Thyroid gland (tissue), 4 donors: ENCODE measurements at places on chromosomes 11 and 22. TPM values are rescaled to one million over a fixed set of nuclear protein-coding genes. Genes with fewer than 3 reads are reported as not detected.

- H3K4me3 ChIP-seq: no peak overlapping the region
- no peaks in the 10 kb centered on the region for H3K27me3 ChIP-seq
- no peaks in the 10 kb centered on the region for H3K4me1 ChIP-seq
- no peaks in the 10 kb centered on the region for H3K36me3 ChIP-seq
- no peak overlapping the region for H3K27ac ChIP-seq
Observed at GRCh38 chr11:86120807-86121206, 51.9 kb upstream of the PICALM start.

DNA sequence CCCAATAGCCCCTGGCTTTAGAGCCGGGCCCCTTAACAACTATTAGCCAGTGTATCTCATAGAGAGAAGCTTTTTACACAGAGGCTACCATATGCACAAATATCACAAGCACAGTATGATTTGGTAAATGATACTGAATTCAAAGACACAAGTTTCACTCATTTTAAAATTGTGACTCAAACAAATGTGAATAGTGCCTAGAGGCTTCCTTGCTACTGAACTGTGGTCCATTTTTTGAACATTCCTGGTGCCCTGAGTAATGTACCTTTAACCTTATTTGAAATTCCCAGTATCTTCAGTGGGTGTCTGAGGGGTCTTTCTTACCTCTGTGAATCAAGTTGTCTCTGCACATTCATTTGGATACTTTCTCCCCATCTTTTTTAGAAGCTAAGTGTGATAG, 156.2 kb downstream of the MAML2 start:
- DNase-seq: no peak
- no peak overlapping the region for H3K4me3 ChIP-seq
- no peaks in the 10 kb centered on the region for H3K36me3 ChIP-seq
- no peaks in the 10 kb centered on the region for H3K27me3 ChIP-seq
- no peak overlapping the region for H3K27ac ChIP-seq

DNA sequence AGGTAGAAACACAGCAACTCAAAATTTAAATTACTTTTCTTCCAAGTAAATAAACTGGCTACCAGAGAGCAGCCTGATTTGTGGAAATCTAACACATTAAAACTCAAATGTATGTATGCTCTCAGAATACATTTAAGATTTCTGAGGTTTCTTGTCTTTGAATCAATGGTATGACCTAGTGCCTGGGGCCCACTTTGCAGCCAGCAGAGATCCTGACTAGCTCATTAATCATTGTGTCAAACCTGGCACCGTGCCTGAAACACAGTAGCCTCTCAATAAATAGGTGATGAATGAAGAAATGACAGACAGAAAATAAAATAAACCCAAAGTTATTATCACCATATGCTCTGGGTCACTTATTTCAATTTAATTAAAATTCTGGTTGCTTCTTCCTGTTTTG, 176.2 kb upstream of the FAT3 start:
- H3K4me1 ChIP-seq: no peaks in the 10 kb centered on the region
- no peak overlapping the region for H3K4me3 ChIP-seq
- H3K27ac ChIP-seq: no peak overlapping the region
- no peaks in the 10 kb centered on the region for H3K36me3 ChIP-seq
- no peaks in the 10 kb centered on the region for H3K27me3 ChIP-seq
- no peak for DNase-seq

- H3K27ac ChIP-seq: no peak overlapping the region
- H3K4me1 ChIP-seq: no peaks in the 10 kb centered on the region
- H3K36me3 ChIP-seq: no peaks in the 10 kb centered on the region
- no peak overlapping the region for H3K4me3 ChIP-seq
Observed at GRCh38 chr11:34869425-34869824, 46.8 kb downstream of the APIP start.

- peaks cover 68% of the 10 kb centered on the region for H3K4me1 ChIP-seq
- no peaks in the 10 kb centered on the region for H3K36me3 ChIP-seq
- DNase-seq: no peak
- no peak overlapping the region for H3K4me3 ChIP-seq
Observed at GRCh38 chr22:30324014-30324730, 2.6 kb downstream of the TBC1D10A start.

GRCh38 chr11:47943721-47944586, 36.4 kb upstream of the PTPRJ start:
- H3K27me3 ChIP-seq: no peaks in the 10 kb centered on the region
- H3K4me1 ChIP-seq: peaks cover 36% of the 10 kb centered on the region
- no peak overlapping the region for H3K4me3 ChIP-seq
- peak; percentile 35 for DNase-seq

- no peak overlapping the region for H3K4me3 ChIP-seq
- H3K27me3 ChIP-seq: no peaks in the 10 kb centered on the region
- no peaks in the 10 kb centered on the region for H3K36me3 ChIP-seq
- no peak for DNase-seq
- H3K27ac ChIP-seq: no peak overlapping the region
Observed at GRCh38 chr11:104462341-104462740, 298.4 kb upstream of the PDGFD start.

GRCh38 chr11:68974421-68975194, 6.2 kb downstream of the MRGPRD start:
- H3K27ac ChIP-seq: no peak overlapping the region
- H3K4me1 ChIP-seq: no peaks in the 10 kb centered on the region
- no peaks in the 10 kb centered on the region for H3K36me3 ChIP-seq
- H3K27me3 ChIP-seq: no peaks in the 10 kb centered on the region
- no peak overlapping the region for H3K4me3 ChIP-seq
- DNase-seq: no peak

DNA sequence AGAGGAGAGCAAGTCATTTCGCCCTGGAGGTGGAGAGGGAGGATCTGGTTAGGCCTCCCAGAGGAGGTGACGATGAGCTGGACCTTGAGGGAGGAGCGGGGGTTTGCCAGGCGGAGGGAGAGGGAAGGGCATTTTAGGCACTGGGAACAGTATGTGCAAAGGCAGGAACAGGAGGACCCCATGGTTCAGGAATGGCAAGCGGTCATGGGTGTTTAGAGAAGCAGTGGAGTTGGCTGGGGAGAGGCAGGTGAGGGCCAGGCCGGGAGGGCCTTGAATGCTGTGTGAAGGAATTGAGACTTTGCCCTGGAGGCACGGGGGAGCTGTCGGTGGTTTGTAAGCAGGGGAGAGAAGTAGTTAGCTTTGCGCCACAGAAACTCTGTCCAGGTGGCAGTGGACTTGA, 10.3 kb downstream of the PRDM11 start:
- H3K27ac ChIP-seq: no peak overlapping the region
- H3K36me3 ChIP-seq: no peaks in the 10 kb centered on the region
- H3K27me3 ChIP-seq: no peaks in the 10 kb centered on the region
- no peak overlapping the region for H3K4me3 ChIP-seq
- no peak for DNase-seq
- peaks cover 53% of the 10 kb centered on the region for H3K4me1 ChIP-seq

- no peaks in the 10 kb centered on the region for H3K36me3 ChIP-seq
- no peak overlapping the region for H3K27ac ChIP-seq
- no peak overlapping the region for H3K4me3 ChIP-seq
- no peaks in the 10 kb centered on the region for H3K27me3 ChIP-seq
Observed at GRCh38 chr11:64140082-64140481, 25.8 kb downstream of the MACROD1 start.

- no peak overlapping the region for H3K4me3 ChIP-seq
- no peaks in the 10 kb centered on the region for H3K27me3 ChIP-seq
- peaks cover 57% of the 10 kb centered on the region for H3K36me3 ChIP-seq
- no peak overlapping the region for H3K27ac ChIP-seq
- no peak for DNase-seq
Observed at GRCh38 chr22:19463491-19464469, 15.2 kb downstream of the UFD1 start.

DNA sequence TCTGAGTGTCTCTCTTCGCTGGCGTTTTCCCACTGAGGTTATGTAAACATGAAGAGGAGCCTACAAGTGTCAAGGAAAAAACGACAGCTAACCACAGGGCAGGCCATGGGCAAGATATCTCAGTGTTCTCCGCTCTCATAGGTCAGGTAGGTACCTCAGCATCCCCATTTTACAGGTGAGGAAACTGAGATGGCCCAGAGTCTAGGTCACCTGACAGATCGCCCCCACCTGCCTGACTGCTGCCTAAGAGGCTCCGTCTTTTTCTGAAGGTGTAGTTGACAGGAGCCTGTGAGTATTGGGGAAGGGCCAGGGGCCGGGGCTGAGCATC, 847 bp upstream of the NDUFA6 start:
- DNase-seq: no peak
- no peak overlapping the region for H3K4me3 ChIP-seq

DNA sequence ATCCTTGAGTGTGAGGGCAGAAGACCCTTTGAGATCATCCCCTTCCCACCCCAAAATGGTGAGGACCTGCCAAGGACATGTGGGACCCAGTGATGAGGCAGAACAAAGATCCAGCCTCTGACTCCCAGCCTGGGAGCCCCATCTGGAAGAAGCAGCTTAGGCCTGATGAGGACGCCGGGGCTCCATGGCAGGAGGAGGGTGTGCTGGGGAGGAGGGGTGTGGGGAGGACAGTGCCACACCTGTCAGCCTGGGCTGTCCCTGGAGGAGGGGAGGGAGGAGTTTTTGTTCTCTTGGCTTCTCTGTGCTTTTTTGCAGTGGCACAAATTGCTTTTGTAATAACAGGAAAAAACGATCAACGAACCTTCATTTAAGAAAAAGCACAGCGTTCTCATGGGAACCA, 44.4 kb upstream of the DAGLA start:
- no peaks in the 10 kb centered on the region for H3K4me1 ChIP-seq
- no peak for DNase-seq
- no peak overlapping the region for H3K4me3 ChIP-seq
- H3K27me3 ChIP-seq: no peaks in the 10 kb centered on the region
- no peaks in the 10 kb centered on the region for H3K36me3 ChIP-seq

DNA sequence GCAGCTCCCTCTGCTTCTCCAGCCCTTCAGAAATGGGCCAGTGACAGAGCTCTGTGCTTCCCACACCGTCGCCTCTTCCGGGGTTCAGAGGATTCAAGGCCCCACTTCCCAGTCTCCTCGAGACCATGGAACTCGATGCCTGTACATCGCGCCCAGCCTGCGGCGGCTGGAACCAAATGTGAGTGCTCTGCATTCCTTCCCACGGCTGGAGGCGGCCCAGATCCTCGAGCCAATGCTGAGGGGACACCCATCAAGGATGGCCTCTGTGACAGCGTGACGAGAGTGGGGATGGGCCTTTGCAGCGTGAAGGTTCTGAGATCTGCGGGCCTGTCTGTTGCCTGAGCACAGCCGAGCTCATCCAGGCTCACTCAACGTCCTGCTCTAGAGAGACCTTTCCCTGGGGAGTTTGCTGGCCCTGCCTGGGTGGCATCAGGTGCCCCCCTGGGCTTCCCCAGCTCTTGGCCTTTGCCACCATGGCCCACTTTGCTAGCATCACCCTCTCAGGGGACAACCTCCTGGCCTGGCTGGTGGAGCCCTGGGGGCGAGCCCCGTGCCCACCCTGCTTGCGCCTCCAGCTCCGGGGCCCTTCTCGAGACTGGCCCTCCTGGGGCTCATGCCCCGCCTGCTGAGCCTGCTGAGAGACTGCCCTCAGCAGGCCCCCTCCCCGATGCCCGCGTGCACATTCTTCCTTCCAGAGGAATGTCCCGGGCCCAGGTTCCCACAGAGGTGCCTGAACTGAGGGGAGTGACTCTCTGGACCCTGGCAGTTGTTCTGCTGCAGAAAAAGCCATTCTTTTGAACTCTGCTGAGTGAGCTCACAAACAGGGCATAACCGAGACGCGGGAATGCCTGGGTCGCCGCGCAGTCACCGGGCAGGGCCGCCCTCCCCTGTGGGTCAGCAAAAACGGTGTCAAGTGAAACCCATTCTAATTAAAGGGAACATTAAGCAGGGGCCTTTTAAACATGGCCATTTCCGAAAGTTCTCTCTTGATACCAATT, 7.3 kb upstream of the MYEOV start:
- no peaks in the 10 kb centered on the region for H3K36me3 ChIP-seq
- H3K4me1 ChIP-seq: no peaks in the 10 kb centered on the region
- no peak for DNase-seq
- H3K4me3 ChIP-seq: no peak overlapping the region
- H3K27ac ChIP-seq: no peak overlapping the region
- H3K27me3 ChIP-seq: no peaks in the 10 kb centered on the region

DNA sequence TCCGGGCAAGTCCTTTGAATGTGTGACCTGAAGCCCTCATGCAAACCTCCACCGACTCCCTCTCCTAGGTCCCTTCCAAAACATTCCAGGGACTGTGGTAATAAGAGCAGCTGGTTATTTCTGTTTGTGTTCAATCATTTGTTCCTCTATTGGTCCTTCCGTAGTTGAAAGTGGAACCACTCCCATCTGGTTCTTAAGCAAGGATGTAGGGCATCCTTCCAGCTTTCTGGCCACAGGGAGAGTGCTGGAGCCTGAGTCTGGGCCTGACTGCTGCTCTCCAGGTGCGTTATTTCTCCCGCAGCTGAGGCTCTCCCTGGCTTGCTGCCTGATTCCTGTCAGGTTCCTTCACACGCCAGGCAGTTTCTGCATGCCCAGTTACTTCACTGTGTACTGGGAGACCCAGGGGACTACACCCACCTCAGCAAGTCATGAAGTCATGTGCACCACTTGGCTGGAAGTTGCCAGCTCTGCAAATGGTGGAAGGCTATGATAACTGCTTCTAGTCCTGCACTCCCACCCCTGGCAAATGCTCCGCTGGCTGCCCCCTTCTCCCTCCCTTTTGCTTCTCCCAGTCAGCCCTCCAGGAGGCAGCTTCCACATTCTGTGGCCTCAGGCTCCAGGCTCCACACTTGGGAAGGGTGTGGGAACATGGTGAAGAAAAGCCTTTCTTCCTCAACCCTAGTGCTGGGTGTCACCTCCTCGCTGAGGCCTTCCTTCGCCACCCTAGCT, 4.0 kb upstream of the ALX4 start:
- peaks cover 75% of the 10 kb centered on the region for H3K27me3 ChIP-seq
- no peaks in the 10 kb centered on the region for H3K36me3 ChIP-seq
- peaks cover 21% of the 10 kb centered on the region for H3K4me1 ChIP-seq
- H3K27ac ChIP-seq: no peak overlapping the region
- H3K4me3 ChIP-seq: no peak overlapping the region

DNA sequence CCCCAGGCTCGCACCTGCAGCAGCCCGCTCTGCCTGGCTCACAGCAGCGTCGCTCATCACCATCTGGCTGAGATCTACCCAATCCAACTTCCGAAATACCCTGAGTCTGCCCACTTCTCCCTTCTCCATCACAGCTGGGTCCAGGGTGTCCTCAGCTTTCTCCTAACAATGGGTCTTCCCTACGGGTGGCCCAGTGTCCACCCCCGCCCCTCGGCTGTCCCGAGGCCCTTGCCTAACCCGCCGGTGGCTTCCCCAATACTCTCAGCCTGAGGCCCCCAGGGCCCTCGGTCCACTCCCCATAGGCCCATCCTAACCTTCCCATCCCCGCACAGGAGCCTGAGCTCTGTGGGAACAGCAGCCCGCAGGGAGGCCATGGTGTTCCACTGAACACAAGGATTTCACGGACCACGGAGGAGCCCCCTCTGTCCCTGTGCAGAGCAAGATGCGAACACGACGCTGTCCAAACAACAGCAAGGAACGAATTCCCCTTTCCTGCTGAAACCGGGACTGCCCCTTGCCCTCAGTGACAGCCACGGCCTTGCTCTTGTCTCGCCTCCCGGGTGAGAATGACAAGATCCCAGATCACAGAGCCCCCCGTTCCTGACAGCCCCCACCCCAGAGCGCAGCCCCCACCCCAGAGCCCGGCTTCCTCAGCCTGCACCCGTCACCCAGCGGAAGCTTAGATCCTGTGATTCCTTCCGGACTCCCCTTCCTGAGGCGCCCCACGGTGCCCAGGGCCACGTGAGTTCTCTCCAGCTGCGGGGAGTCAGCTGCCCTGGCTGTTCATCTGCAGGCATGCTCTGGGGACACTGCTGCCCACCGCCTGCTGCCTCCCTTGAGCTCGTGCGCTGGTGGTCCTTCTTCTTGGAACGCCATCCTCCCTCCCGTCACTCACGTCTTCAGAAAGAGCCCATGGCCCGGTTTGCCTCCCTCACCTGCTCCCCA, 48.8 kb upstream of the CARS1 start:
- H3K36me3 ChIP-seq: no peaks in the 10 kb centered on the region
- no peaks in the 10 kb centered on the region for H3K27me3 ChIP-seq
- no peak for DNase-seq
- no peaks in the 10 kb centered on the region for H3K4me1 ChIP-seq
- H3K4me3 ChIP-seq: no peak overlapping the region

The MYOD1 gene
- not detected for total RNA-seq

The CFAP300 gene
- total RNA-seq: 1.5 TPM
